ENCODE measurements at places on chromosomes 13 and 19. TPM values are rescaled to one million over a fixed set of nuclear protein-coding genes. Genes with fewer than 3 reads are reported as not detected.

The ZNF581 gene
- total RNA-seq = 30.8 TPM

The CATSPERD gene
- not detected for total RNA-seq

The VSTM2B gene
- not detected for total RNA-seq

The JAK3 gene
- 0.85 TPM for total RNA-seq

The TLE2 gene
- 1.8 TPM for total RNA-seq

The DENND1C gene
- total RNA-seq = 0.05 TPM

The TMPRSS9 gene
- total RNA-seq = 0.05 TPM

The ANGPTL8 gene
- total RNA-seq = not detected

The ZNF430 gene
- total RNA-seq = 7.2 TPM

The GGN gene
- 0.92 TPM for total RNA-seq

The SIGLECL1 gene
- not detected for total RNA-seq

The CD177 gene
- total RNA-seq = 0.14 TPM

The TGFB1 gene
- total RNA-seq = 29.6 TPM

The ZNF480 gene
- total RNA-seq = 21.0 TPM

The MYH14 gene
- total RNA-seq = 43.9 TPM

The FAM32A gene
- total RNA-seq = 83.1 TPM

The PSG2 gene
- total RNA-seq = not detected

The ITGBL1 gene
- total RNA-seq = 0.63 TPM

The HOMER3 gene
- 136 TPM for total RNA-seq

The LYPD5 gene
- 3.1 TPM for total RNA-seq

The OR4F17 gene
- not detected for total RNA-seq

The HRC gene
- total RNA-seq = not detected

Measured in airway epithelial cell (primary cell).